ENCODE measurements at places on chromosomes 6 and 20.

DNA sequence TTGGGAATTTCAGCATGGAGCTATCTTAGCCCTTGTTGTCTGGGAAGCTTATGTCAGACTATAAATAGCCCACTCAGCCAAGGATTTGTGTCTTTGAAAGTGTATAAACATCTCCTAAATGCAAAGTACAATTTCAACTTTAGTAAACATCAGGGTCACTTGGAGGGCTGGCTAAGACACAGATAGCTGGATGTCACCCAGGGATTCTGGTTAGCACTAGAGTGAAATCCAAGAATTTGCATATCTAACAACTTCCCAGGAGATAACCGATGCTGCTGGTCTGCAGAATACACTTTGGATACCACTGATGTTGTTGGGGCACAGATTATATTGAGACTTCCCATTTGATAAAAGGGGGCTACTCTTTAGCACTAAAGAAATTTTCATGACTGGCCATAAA, 130.9 kb downstream of the PAX1 start:
- no peak for DNase-seq

DNA sequence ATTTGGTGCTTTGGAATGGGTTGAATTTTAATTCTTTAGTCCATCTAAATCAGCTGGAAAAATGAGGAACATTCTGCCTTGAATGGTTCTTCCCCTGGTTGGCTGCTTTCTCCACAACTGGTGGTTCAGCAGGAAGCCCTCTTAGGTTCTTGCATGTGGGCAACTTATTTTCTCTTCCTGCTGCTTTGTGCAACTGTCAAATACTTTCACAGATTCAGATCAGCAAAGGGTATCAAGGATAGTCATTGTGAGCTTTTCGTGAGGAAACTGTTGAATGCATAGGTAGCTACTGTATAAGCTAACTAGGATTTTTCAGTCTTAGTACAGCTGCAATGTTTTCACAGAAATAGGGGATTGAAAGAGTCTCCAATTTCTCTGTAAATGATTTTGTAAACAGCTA, 72.9 kb upstream of the MRAP2 start:
- no peak for DNase-seq

DNA sequence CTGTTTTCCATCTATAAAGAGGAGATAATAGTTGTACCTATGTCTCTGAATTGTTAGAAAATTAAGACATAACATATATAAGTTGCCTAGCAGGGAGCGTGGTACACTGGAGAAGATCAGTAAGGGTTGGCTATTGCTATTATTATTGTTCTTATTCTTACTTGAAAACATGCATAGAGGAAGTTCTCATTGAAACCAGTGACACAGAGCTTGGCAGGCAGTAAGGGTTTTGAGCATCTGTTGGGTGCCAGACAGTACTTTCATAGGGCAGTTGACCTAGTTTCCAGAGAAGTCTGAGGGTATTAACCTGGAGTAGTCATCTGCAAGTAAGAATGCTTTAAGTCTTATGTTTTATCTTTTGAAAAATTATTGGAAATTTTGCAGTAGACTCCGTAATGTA, 13.3 kb upstream of the SGK1 start:
- DNase-seq: no peak

DNA sequence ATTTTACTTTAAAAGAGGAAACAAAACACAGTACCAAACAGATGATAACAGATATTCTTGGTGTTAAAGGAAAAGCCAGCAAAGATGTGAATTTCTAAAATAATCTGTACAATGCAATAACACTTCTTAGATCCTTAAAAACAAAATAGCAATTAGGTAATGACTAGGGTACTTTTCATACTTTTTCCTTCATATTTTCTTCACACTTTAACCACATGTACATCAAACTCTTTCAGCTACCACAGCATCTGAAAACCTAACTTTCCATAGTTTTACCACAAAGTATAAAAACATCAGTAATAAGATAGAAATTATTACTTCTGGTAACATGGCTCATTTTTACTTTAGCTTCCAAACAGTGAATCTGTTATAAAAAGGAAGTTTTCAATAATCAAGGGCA, 141.3 kb downstream of the MMS22L start:
- no peak for DNase-seq

DNA sequence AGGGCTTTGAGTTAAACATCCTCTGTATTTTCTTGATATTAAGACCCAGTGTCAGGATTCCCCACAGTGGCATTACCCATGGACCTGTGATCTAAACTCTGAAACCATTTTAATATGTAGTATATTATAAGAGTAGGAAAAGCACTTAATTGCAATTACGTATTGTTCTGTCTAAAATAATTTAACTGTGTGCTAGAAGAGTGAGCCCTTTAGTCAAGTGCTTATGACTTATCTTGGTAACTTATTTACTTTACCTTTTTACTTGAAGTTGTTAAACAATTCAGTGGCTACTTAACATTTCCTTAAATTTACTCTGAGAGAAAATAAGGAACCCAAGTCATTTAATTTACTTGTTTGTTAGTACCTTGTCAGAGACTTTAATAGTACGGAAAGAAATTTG, 173.6 kb downstream of the CDKAL1 start:
- no peak for DNase-seq

Measured in putamen (tissue), 1 donor.